A673 (cell line): ENCODE measurements at places on chromosomes 11 and 22. TPM values are rescaled to one million over a fixed set of nuclear protein-coding genes. Genes with fewer than 3 reads are reported as not detected.

- H3K36me3 ChIP-seq, result peaks cover 12% of the 10 kb centered on the region
- no peaks in the 10 kb centered on the region for H3K27me3 ChIP-seq
- no peak overlapping the region for H3K4me3 ChIP-seq
- DNase-seq, result no peak
- no peak overlapping the region for H3K27ac ChIP-seq
Observed at GRCh38 chr11:77876045-77876444, 55.1 kb downstream of the AAMDC start.

DNA sequence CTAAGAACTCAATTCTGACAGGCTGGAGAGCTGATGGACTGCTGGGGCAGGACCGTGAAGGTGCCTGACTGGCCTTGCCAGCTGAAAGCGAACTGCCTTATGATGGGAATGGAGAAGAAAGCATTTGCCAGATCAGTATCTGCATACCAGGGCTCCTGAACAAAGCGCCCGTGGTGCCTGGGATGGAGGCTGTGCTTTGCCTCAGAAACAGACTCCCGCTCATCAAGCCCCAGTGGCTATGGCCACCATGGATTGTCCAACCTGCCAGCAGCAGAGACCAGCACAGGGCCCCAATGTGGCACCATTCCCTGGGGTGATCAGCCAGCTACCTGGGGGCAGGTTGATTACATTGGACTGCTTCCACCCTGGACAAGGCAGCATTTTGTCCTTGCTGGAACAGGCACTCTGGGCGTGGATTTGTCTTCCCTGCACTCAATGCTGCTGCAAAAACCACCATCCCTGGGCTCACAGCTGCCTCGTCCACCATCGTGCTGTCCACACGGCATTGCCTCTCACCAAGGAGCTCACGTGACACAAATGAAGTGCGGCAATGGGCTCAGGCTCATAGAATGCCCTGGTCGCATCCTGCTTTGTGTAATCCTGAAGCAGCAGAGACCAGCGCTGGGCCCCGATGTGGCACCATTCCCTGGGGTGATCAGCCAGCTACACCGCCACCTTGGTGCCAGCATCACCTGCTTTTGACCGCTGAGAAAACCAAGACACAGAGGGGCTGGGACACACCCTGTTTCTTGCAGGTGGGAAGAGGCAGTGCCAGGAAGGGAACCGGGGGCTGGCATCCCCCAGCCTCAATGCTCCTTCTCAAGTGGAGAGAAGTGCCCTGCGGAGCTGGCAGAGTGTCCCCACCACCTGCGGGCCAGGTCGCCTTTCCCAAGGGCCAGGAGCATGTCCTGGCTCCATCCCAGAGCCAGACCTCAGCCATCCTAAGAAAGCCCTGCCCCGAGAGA is 1367.5 kb downstream of the BRD1 start:
- DNase-seq, result no peak
- no peak overlapping the region for H3K4me3 ChIP-seq
- H3K27me3 ChIP-seq, result no peaks in the 10 kb centered on the region
- no peaks in the 10 kb centered on the region for H3K4me1 ChIP-seq
- H3K27ac ChIP-seq, result no peak overlapping the region
- H3K36me3 ChIP-seq, result no peaks in the 10 kb centered on the region

- peaks cover 3% of the 10 kb centered on the region for H3K36me3 ChIP-seq
- H3K27me3 ChIP-seq, result no peaks in the 10 kb centered on the region
- peak overlapping the region; percentile 75 for H3K27ac ChIP-seq
Observed at GRCh38 chr11:61293867-61294716, 1.0 kb downstream of the VWCE start.

DNA sequence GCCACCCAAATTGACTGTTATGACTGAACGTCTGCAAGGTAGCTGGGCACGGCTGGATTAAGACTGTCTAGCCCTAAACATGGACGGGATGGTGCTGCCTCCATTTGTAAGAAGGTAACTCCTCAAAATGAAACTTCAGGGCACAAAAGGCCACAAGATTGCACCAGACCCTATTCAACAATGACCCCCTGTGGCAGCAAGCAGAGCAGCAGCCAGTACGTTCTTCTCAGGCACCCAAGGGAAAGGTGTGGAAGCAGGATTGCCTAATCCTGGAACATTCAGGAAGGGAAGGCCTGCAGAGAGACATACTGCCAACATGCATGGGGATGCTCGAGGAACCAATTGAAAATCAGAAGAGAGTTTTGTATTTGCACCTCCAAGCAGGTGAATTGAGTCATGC is 4.5 kb upstream of the TBX10 start:
- no peaks in the 10 kb centered on the region for H3K36me3 ChIP-seq
- no peaks in the 10 kb centered on the region for H3K27me3 ChIP-seq
- H3K4me3 ChIP-seq, result no peak overlapping the region
- peaks cover 8% of the 10 kb centered on the region for H3K4me1 ChIP-seq
- H3K27ac ChIP-seq, result no peak overlapping the region

- no peaks in the 10 kb centered on the region for H3K36me3 ChIP-seq
- no peak overlapping the region for H3K4me3 ChIP-seq
- no peaks in the 10 kb centered on the region for H3K4me1 ChIP-seq
- no peaks in the 10 kb centered on the region for H3K27me3 ChIP-seq
- no peak for DNase-seq
Observed at GRCh38 chr22:27685515-27685914, 116.0 kb downstream of the MN1 start.

GRCh38 chr11:56624661-56625110 is 10.0 kb upstream of the OR5M1 start:
- H3K36me3 ChIP-seq, result no peaks in the 10 kb centered on the region
- no peaks in the 10 kb centered on the region for H3K4me1 ChIP-seq
- H3K27ac ChIP-seq, result no peak overlapping the region
- H3K27me3 ChIP-seq, result no peaks in the 10 kb centered on the region
- DNase-seq, result peak; percentile 84

DNA sequence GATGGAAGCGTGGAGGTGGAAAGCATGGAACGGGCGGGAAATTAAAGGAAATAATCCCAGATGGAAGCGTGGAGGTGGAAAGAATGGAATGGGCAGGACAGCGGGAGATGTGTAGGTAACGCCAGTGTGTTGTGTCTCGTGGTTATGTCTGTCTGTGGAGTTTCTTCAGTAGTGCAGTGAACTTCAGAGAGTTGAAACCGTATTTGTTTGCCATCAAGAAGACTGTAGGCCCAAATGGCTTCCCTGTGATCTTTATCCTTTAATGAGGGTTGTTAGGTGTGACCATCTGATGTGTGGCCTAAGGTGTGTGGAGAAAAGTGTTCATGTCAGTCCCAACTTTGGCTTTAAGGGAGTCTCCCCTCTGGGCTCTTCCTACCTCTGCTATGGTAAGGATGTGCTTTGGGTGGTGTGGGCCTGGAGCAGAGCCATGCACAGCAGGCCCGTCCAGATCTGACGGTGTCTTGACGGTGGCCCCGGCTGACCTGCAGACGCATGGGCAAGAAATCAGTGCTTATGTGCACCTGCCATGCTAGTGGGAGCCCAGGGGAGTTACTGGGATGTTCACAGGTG is 39.6 kb downstream of the AP2A2 start:
- H3K4me3 ChIP-seq, result no peak overlapping the region
- no peaks in the 10 kb centered on the region for H3K27me3 ChIP-seq
- H3K36me3 ChIP-seq, result peaks cover 7% of the 10 kb centered on the region
- no peaks in the 10 kb centered on the region for H3K4me1 ChIP-seq
- no peak for DNase-seq

- H3K4me3 ChIP-seq, result no peak overlapping the region
- no peaks in the 10 kb centered on the region for H3K4me1 ChIP-seq
- H3K36me3 ChIP-seq, result no peaks in the 10 kb centered on the region
- H3K27me3 ChIP-seq, result no peaks in the 10 kb centered on the region
- no peak overlapping the region for H3K27ac ChIP-seq
Observed at GRCh38 chr11:58192229-58192628, 3.4 kb downstream of the OR9Q2 start.

DNA sequence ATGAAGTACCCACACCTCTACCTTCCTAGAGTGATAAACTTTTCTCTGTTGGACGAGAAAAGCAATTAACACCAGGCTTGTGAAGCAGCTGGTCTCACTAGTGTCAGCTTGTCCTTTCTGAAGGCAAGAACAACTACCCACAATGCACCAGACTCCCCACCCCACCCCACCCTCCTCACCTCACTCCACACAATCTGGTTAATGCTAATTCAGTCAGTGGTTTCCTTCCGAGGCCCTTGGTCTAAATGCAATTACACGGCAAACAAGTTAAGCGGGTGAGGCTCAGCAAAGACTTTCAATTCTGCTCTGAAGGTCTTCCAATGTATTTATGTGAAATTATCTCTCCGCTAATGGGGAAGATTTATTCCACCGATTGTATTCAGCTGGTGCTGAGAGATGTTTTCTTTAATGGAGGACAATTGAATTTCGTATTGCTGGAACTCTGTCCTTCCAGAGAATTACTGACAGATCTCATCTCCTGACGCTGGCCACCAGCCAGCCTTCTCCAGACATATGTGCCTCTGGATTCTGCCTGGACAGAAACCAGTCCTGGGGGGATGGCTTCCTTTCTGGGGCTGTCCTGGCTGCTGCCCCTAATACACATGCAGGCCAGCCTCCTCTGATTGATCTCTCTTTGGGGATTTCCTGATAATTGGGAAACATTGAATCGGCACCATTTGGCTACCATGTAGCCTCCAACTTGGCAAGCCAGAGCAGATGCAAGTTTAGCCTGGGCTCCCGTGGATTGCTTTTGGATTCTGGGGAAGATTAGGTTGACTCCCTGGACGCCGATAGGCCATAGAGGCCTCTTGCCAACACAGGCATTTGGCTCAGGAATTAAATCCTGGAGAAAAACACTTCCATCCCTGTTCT is 165.8 kb upstream of the NARS2 start:
- H3K27me3 ChIP-seq, result peaks cover 17% of the 10 kb centered on the region
- H3K27ac ChIP-seq, result no peak overlapping the region
- no peaks in the 10 kb centered on the region for H3K4me1 ChIP-seq
- no peak for DNase-seq
- H3K36me3 ChIP-seq, result no peaks in the 10 kb centered on the region

- H3K27me3 ChIP-seq, result peaks cover 19% of the 10 kb centered on the region
- H3K27ac ChIP-seq, result no peak overlapping the region
- no peak overlapping the region for H3K4me3 ChIP-seq
- no peaks in the 10 kb centered on the region for H3K4me1 ChIP-seq
Observed at GRCh38 chr11:45704635-45705034, 39.2 kb upstream of the CHST1 start.

DNA sequence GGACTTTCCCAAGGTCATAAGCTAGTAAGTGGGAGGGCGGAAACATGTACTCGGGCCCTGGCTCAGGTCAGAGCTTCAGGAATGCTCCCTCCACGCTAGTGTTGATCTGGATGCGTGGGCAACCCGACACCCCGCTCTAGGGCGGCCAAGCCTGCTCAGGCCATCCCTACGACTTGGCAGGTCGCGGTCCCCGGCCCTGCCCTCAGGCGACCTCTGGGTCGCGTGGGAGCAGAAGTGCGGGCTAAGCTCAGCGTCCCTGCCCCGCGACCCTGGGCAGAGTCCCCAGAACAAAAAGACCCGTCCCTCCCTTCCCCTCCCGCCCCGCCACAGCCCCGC is 781 bp upstream of the TEF start:
- H3K27ac ChIP-seq, result peak overlapping the region; percentile 91
- DNase-seq, result no peak
- peaks cover 22% of the 10 kb centered on the region for H3K4me1 ChIP-seq

GRCh38 chr22:48378673-48379072 is 1449.0 kb downstream of the BRD1 start:
- H3K4me1 ChIP-seq, result no peaks in the 10 kb centered on the region
- no peak overlapping the region for H3K4me3 ChIP-seq
- no peak overlapping the region for H3K27ac ChIP-seq
- H3K36me3 ChIP-seq, result no peaks in the 10 kb centered on the region
- peaks cover 21% of the 10 kb centered on the region for H3K27me3 ChIP-seq

DNA sequence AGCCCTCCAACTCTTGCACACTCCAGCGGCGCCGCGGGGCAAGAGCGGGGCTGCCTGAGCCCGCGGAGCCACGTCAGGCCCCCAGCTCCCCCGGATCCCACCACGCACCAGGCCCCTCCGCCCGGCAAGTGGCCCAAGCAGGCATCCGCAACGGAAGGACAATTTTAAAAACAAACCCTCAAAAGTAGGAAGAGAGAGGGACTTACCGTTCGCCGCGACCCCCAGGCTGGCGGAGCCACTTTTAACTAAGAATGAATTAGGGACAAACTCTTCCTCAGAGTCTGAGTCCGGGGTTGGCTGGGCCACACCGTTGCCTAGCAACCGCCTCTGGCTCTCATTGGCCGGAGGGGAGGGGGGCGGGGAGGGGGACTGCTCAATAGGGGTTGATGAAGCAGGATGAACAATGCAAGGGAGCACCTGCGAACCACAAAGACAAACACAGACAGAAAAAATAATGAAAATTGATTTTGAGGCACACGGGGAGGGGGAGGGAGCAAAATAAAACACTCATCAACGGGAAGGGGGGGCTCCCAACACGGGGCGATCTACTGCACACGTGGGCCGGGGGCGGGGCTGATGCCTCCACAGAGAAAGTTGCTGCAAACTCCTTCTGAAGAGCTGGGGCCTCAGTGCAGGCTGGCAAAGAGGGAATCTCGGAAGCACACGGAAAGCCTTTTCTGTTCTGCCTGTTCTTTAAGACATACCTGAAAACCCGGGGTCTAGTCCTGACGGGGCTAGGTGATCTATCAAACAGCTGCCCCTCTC is 387.5 kb upstream of the NARS2 start:
- peaks cover 65% of the 10 kb centered on the region for H3K27me3 ChIP-seq
- no peaks in the 10 kb centered on the region for H3K36me3 ChIP-seq
- no peak overlapping the region for H3K4me3 ChIP-seq
- H3K27ac ChIP-seq, result no peak overlapping the region
- DNase-seq, result peak; percentile 38

DNA sequence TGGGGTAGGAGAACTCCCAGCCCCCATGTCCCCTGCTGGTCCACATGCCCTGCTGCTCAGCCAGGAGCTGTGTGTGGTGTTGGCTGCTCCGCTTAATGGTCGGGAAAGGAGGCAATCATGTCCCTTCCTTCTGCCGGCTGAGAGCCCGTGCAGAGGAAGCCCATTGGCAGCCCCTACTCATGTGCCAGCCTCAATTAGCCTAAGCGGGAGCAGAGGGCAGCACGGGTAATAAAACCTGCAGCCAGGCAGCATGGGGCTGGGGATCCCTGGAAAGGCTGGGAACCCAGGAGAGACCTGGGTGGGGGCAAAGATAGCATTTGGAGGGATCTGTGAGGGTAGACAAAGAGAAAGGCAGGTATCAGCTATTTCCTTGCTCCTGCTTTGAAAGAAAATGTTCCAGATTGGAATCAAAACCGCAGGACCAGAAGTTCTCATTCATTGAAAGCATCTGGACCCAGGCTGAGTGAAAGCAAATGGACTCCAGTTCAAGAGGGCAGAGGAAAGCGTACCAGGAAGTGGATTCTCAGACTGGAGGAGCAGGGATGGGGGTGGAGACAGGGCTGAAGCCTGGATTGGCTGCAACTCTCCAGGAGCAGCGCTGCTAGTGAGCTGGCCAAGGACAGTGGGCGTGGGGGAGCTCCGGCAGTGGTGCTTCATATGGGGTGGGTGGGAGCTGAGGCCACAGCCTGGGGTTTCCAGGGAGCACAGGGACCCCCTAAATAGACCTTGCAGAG is 103.4 kb upstream of the NECTIN1 start:
- H3K4me3 ChIP-seq, result no peak overlapping the region
- H3K27me3 ChIP-seq, result no peaks in the 10 kb centered on the region
- no peaks in the 10 kb centered on the region for H3K4me1 ChIP-seq
- no peak overlapping the region for H3K27ac ChIP-seq
- H3K36me3 ChIP-seq, result no peaks in the 10 kb centered on the region

KCNJ11 gene
- 0.34 and 0.59 TPM in 2 replicates for total RNA-seq

DCDC1 gene
- total RNA-seq, result 0.58 and 1.0 TPM in 2 replicates

F2 gene
- not detected in 2 replicates for total RNA-seq

PLAAT3 gene
- 0.46 and 0.69 TPM in 2 replicates for total RNA-seq

CTTN gene
- 247 TPM in 2 replicates for total RNA-seq

E2F8 gene
- total RNA-seq, result 14.6 and 19.5 TPM in 2 replicates
